ENCODE measurements at places on chromosomes 2 and 18.

DNA sequence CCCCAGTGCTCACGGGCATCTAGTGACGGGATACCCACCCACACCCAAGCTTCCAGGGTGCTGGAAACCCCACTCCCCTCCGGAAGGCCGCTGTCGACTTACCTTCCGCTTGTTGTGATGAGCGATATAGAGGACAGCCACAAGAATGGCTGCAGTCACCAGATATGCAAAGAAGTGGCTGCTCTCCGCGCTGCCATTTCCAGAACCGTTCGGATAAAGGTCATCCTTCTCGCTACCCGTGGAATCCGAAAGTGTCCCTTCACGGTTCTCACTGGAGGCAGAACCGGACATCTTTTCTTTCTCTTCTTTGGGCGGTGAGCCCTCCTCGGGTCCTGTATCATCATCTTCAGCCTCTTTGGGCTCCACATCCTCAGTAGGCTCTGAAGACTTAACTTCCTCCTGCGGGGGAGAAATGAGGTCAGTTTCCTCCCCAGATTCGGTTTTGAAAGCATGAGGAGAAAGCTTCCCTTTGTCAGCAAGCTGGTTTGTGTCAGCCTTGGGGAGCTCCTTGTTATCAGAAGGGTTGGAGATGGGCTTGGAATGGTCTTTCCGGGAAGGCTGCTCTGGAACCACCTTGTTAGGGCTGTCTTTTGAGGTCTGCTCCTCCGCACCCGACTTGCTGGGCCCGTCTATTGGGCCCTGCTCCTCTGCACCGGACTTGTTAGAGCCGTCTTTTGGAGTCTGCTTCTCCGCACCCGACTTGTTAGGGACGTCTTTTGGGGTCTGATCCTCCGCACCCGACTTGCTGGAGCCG lies 1.2 kb downstream of the TGOLN2 start:
- DNase-seq = peak; percentile 38

DNA sequence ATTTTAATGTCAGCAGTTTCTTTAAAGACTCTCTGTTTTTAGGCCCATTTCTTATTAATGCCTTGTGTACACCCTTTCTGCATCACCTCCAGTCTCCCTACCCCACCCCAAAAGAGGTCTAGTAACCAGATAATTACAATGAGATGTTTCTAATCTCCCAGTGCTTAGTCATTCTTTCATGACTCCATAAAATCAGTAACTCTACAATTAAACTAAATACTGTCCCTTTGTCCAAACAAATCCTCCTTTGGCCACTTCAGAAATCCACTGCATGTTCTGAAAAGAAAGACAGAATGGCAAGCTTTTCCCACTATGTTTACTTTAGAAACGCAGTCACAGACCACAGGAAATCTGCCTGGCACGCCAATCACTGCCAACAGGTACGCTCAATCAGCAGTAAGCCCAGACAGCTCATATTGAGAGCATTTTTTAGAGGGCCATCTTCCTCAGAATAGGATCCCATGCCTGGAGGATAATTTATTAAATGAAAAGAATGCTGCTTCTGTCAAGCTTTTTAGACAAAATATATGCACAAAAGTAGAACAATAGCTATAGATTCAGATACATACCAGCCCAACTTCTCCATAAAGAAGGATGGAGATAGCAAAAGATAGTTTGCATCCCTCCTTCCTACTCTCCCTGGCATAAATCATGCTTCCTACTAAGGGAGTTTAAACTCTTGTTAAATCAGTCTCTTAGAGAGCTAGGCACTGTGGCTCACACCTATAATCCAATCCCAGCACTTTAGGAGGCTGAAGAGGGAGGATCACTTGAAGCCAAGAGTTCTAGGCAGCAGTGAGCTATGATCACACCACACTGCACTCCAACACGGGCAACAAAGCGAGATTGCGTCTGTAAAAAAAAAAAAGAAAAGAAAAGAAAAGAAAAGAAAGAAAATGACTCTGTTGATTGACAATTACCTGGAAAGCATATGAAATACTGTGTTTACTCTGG lies 14.6 kb downstream of the CLASP1 start:
- no peak for DNase-seq

GRCh38 chr2:38093527-38094165 lies 17.7 kb upstream of the CYP1B1 start:
- no peak for DNase-seq

DNA sequence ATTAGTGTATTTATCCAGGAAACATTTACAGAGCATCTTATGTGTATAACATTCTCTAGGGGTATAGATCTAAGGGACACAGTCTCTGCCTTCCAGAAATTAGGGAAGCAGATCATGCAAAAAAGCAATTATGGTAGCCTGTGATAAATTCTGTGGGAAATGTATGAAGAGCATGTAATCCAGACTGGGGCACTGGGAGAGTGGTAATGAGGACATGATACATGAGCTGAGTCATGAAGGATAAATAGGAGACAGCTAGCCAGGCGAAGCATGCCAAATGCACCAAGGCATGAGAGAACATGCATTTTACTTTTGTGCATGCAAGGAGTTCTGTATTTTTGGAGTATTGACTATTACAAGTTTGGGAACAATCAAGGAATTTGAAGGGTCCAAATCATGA lies 8.9 kb upstream of the RPRM start:
- DNase-seq = no peak

DNA sequence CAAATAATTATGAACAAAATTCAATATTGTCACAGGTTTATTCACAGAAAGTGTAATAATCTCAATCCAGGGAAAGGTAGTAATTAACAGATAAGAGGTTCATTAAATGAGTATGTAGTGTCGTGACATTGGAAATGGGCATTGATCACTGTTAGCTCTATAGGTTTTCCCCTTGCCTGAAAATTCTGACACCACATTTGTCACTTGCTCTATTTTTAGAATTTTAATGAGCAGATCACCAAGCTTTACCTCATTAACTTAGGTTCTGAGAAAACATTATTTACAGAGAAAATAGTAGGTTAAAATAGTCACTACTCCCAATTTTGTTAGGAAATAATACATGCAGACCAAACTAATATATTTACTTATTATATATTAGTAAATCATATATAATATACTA lies 344.0 kb downstream of the DSC3 start:
- no peak for DNase-seq

GRCh38 chr2:99096728-99097127 lies 44.8 kb upstream of the C2orf15 start:
- DNase-seq = no peak

GRCh38 chr2:177599139-177599688 lies 206.6 kb downstream of the AGPS start:
- no peak for DNase-seq

GRCh38 chr2:64352292-64352691 lies 101.7 kb upstream of the LGALSL start:
- DNase-seq = no peak

- no peak for DNase-seq
Measured at GRCh38 chr2:182366628-182367027, 60.2 kb downstream of the PDE1A start.

DNA sequence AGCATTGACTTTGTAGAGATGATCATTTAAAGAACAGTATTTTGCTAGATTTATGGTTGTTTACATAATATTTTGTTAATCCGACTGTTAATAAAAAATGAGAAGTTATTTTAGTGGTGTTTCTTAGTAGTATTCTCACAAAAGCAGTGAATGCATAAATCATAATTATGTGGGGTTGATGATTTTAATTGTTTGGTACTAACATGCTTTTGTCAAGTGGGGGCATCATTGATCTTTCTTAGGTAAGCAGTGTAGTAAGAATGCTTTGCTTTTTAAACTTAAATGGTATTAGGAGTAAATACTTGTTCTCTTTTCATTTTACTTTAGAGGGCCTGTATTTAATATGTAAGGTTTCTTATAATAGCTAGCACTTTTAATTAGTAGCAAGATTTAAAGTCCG lies 109.2 kb upstream of the OTX1 start:
- no peak for DNase-seq
